ENCODE measurements at places on chromosomes 2 and 18.
A peak's percentile ranks its signal among the peaks of the same experiment; 100 is the strongest.

GRCh38 chr2:199439542-199439941, 18.2 kb downstream of the SATB2 start:
- DNase-seq, result no peak

- DNase-seq, result no peak
Measured at GRCh38 chr2:108806371-108807113, 20.0 kb downstream of the CCDC138 start.

DNA sequence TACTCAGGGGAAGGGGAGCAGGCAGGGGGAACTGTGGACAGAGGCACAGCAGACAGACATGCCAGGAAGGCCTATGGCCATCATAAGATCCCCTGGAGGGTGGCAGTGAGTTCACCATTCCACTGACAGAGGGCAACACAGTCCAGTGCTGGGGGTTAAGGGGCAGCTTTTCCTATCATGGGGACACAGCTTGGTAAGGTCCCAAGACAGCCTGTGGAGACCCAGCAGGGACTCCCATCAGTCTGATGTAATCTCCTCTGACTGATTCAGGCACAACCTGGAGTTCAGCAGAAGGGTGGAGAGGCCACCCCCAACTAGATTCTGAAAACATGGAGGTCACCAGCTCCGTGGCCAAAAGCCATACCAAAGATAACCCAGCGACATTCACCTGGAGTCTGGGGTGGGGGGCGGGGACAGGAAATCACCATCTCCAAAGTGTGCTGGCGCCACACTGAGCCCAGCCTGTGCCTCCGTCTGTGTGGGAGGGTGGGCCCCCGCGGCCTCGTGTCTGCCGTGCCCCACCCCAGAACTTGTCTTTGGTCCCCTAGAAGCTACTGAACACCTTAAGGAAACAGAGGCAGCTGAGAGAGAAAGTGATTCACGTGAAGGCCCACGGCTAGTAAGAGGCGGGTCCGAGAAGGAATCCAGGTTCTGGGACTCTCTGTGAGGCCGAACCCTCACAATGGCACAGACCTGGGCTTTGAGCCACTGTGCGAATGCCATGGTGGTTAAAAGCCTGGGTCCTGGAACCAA, 28.6 kb downstream of the DNMT3A start:
- no peak for DNase-seq

DNA sequence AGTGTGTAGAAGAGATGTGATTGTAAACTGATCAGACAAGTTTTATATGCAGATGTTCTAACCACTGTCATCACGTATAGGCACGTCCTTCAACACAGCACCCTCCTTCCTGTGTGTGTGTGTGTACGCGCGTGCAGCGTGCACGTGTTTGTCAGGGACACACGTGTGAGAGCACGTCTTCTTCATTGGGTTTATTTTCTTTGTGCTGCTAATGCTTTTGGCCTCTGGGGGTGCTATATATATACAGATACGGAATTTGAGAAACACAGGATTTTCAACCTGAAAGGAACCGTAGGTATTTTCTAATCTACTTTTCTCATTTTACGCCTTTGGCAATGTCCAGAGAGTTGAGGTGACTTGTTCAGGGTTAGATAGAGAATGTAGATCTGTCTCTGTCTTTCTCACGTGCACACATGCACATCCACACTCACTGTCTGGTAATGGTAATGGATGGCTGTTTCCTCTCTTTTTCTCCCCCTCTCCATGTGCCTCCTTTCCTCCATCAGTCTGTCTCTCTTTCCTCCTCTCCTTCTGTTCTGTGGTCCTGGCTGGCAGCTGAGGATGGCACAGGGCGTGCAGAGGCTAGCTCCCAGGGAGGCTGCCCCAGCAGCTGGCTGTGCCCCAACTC, 13.4 kb upstream of the CELF4 start:
- peak; percentile 66 for DNase-seq

DNA sequence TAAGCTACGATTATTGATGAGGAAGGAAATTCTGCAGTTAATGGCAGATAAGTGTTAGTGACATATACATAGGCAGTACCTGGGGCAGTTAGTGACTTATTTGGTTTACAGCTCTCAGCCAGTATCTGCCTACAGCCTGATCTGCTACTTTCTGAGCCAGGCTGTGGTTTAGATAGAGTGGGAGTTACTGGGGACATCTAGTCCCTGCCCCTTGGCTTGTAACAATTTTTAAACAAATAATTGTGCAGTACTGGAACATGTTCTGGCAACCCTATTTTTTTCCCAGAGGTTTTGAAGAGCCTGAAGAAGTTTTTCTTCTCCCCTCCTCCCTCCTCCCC, 2.3 kb downstream of the KIF5C start:
- no peak for DNase-seq

Data from T-helper 2 cell (primary cell).